ENCODE measurements at places on chromosomes 3 and 15.

GRCh38 chr3:73681610-73682009 lies 56.9 kb upstream of the PDZRN3 start:
- no peak for DNase-seq

- no peak for DNase-seq
Observed at GRCh38 chr15:90545095-90545494, 15.4 kb downstream of the CRTC3 start.

- no peak for DNase-seq
Observed at GRCh38 chr3:68007621-68008226, 353.3 kb upstream of the SUCLG2 start.

- DNase-seq = no peak
Observed at GRCh38 chr3:23075496-23075895, 127.6 kb upstream of the UBE2E2 start.

DNA sequence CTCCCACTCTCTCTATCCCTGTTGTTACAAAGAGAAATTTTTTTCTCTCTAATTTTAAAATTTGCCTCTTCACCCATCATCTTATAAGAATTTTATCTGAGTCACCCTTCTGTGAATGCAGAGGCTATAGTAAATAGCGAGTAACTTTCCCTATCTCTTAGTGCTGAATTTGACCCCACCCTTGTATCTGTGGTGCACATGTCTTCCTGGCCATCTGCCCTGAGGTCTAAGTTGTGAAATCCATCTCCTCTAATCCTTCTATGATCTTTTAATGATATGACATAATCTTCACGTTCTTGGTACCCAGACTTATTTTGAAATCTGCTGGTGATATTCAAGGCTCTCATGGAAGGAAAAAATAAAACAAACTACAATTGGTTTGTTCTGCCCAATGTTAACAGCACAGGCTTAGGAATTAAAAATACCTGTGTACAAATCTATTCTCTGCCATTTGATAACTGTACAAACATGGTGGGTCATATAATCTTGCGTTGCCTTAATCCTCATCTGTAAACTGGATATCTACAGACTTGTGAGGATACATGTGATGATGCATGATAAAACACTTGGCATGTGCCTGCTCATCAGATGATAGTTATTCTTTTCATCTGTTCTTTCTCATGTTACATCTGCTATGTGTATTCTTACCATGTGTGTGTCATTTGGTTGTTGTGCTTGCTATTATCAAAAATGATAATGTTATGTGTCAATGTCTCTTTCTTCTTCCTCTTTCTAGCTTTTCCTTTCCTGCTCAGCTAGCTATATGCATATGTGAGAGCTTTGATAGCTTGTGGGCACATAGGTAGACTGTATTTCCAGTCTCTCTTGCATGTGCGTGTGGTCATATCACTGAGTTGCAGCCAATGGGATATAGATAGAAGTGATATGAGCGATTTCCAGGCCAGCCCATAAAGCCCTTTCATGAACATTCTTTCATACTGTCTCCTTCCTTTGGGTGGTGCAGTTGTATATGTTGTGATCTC lies 13.7 kb upstream of the CCR3 start:
- no peak for DNase-seq

- DNase-seq = no peak
Observed at GRCh38 chr15:67928666-67929065, 88.8 kb upstream of the RNU6-1 start.

DNA sequence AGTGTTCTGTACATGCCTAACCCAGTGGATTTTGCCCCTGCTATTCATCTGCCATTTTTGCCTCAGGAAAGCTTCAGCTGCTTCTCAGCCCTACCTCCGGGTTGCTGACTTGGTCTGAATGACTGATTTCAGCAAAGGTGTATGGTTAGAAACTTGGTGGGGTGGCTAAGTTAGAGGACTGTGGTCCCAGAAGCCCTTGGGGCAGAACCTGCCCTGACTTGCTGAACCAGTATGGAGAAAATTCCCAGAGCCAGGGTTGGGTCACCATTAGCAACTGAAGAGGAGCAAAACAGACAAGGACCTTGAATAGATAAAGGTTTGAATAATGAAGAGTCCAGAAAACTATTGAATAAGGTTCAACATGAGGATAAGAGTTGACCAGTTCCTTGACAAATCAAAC lies 6.1 kb upstream of the WWTR1 start:
- DNase-seq = no peak

All from SHP77 treated with DMSO at 0.1 percent for 48 hours (cell line).